ENCODE measurements at places on chromosomes 16 and 17. TPM values are rescaled to one million over a fixed set of nuclear protein-coding genes. Genes with fewer than 3 reads are reported as not detected.

DNA sequence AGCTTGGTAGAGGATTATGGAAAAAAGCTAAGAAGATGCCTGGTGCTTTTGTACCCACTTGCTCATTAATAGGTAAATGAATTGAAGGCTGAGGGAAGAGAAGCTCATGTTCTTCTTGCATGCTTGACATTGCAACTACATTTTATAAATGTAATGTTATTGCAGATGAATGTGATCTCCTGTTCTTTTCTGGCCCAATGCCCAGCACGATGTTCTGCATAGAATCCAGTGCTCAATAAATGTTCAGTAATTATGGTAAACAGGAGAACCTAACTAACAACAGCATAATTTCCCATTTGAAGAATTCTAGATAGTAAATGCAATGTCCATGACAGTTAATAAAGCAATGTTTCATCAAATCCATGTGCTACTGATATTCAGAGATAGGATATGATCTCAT is 638.2 kb upstream of the SOX9 start:
- DNase-seq = no peak

DNA sequence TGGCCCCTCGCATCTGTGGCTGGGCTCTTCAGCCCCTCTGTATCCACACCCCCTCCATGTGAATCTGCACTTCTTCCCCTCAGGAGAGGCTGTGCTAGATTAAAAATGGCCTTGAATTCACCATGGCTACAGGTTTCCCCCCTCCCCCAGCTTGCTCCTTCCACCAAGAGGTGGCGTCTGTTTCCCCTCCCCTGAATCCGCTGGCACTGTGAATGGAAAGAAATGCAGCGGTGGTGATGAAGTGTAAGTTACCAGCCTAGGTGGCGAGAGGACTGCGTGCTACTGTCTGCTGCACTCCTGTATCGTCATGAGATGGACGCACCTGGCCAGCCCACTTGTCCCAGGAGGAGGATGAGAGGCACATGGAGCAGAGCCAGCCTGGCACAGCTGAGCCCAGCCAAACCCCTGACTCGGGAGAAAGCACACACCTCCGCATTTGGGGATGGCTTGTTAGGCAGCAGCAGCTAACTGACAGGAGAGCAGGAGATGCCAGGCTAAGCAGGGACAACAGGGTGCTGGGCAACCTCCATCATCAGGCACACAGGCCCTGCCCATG is 26.2 kb downstream of the TNFRSF13B start:
- no peak for DNase-seq

DNA sequence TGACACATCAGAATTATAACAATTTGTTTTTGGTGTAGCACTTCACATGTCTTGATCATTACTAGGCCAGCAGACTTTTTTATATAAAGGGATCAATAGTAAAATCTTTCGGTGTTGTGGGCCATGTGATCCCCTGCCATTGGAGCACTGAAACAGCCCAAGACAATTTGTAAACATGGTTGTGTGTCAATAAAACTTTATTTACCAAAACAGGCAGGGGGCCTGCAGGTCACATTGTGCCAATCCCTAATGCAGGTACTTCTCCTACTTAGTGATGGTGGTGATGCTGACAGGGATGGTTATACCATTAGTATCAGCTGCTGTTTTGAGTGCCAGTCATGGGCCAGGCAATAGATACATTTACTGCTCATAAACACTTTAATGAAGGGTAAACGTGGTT is 319.9 kb downstream of the SNX29 start:
- no peak for DNase-seq

DNA sequence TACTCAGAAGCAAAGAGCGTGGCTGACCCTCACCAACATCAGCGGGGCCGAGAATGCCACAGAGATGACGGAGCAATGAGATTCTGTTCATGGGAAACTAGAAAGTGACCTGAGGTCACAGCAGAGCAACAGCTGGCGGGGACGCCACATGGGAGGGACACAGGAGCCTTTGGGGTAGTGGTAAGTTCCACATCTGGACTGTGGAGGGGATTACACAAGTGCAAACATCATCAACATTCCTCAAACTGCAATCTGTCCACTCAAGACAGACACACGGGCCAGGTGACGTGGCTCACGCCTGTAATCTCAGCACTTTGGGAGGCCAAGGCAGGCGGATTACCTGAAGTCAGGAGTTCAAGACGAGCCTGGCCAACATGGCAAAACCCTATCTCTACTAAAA is 11.2 kb downstream of the HAGH start:
- peak; percentile 3 for DNase-seq

DNA sequence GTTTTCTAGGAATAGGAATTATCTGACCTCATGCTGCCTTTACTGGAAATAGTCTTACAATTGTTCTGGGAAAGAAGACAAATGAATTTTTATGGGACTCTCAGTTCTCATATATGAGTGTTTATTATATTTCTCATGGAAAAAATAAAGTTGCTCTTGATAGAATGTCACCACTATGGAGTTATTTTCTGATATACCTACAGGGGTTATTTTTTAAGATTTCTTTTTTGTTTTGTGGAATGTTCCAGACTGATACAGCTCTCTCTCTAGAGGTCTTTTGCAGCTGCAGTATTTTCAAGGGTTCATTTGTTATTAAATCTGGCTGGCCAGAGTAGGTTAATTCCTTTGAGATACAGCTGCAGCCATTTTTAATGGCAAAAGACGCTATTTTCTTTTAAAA is 100.7 kb downstream of the ABCA8 start:
- DNase-seq = no peak

DNA sequence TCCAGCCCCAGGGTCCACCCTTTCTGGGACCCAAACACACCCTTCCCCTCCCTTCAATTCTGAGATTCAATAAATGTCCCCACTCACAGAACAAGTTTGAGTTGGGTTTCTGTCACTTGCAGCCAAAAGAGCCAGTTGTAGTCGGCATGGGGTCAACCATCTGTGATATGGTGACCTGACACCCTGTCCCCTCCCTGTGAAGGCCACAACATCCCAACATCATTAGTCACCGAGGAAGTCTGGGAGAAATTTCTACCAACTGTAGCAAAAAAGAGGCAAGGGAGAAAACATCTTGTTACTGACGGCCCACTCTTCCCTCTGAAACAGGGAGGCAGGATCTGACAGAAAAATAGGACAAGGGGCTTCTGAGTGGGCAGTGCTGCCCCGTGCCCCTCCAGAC is 638 bp upstream of the LYZL6 start:
- no peak for DNase-seq

DNA sequence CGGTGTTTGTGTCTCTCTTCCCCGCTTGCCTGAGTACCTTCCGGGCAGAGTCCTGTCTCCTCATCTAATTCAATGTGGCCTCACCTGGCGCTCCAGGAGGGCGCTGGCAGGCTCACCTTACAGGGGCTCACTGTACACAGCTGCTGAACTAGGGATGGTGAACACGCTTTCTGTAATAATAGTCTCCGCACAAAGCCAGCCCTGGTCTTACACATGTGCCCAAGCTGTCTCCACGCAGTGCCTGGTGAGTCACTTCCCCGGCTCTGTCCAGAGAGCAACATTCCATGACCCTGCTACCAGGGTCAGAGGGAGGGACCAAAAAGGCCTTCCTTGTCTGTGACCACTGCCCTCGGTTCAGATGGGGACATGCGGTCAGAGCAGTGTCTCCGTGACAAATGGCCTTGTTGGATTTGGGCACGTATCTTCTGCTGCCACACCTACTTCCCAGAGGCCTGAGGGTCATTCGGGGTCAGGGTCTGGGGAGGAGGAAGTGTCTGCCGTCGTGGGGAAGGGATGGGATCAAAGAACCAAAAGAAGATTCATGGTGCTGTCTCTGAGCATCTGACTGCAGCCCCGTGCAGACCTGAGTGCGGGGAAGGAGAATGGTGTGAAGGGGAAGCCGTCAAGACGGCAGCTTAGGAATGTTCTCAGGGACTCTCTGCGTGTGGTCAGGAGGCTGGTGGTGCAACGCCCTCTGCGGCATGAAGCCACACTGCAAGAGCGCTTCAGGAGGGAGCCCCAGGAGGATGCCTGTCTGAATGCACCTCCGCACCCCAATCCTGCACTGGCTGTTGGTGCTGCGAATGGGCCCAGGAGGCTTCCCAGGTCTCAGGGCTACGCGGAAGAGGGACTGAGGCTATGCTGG is 68.8 kb downstream of the IL21R start:
- no peak for DNase-seq

DNA sequence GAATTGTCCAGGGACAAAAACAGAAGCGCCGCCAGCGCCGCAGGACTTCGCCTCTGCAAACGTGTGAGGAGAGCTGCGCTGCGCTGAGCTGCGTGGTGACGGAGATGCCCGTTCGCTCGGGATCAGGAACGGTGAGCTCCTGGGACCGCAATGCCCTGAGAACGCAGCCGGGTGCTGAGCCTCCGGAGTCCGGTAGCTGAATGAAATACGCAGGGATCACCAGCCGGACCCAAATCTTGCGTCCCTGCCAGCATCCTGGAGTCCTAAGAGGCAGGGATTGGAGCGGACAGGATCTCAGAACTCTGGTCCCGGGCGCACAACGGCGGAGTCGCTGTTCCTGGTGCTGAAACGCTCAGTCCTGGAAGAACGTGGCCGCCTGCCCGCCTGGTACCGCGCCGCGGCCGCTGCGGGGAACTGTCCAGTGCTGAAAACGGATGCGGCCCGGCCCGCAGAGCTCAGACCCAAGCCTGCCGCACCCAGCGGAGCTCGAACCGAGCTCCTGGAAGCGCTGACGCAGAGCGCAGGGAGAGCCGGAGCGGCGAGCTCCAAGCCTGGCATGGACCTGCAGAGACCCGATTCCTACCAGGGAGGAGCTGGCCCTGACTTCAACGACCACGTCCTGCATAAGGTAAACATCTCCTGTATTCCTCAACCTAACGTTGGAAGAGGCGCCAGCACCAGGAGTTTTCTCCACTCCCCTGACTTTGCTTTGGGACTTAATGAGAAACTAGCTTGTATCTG is 41.5 kb downstream of the CD300LF start:
- DNase-seq = peak; percentile 82

DNA sequence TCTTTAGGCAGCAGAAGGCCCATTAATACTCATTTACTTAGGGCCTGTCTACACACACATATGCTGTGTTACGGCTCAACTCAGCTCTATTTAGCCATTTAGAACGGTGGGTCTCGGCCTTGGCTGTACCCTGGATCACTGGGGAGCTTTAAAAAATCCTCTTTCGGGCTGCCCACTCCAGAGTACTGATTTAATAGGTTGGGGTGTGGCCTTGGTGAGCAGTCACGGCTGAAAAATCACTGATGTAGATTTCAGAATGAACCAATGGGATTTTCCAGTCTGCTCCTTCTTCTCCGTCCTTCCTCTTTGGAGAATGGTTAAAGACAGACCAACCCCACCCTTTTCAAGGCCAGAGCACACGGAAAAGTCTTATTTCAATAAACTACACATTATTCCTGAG is 223.5 kb downstream of the CCDC182 start:
- no peak for DNase-seq

GRCh38 chr16:87538594-87538993 is 45.8 kb upstream of the ZCCHC14 start:
- DNase-seq = no peak

- no peak for DNase-seq
Observed at GRCh38 chr16:55565086-55565485, 1.4 kb upstream of the CAPNS2 start.

DNA sequence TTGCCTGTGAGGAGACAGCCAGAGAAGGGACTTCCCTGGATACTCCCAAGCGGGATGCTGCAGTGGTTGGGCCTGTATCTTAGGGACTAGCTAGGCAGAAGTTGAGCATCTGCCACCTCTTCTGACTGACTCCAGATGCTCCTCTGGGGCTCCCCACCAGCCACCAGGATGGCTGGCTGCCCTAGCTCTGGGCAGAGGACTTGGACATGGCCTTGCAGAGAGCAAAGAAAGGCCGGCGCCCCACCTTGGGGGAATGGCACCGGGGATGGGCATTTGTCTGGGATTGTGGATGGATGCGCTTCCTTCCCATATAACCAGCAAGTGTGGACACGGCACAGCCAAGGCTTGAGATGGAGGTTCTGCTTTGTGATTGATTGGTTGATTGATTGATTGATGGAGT is 69.0 kb downstream of the OR1D5 start:
- DNase-seq = no peak

The SDR42E1 gene
- total RNA-seq = 3.4 TPM

The MAP3K14 gene
- 7.8 TPM for total RNA-seq

The ACSM5 gene
- 54.2 TPM for total RNA-seq

The KRT39 gene
- total RNA-seq = not detected

The GPRC5C gene
- total RNA-seq = 137 TPM

The SOX8 gene
- not detected for total RNA-seq

The CA5A gene
- total RNA-seq = 31.6 TPM

The MT1A gene
- total RNA-seq = 60.4 TPM

The TK1 gene
- 2.3 TPM for total RNA-seq

The MLYCD gene
- total RNA-seq = 12.2 TPM
